Activated naive CD4-positive, alpha-beta T cell treated with anti-CD3 and anti-CD28 coated beads, Interleukin-2, amount 50 U/mL, for 16 hours (primary cell): ENCODE measurements at places on chromosomes 11 and 22.
A peak's percentile ranks its signal among the peaks of the same experiment; 100 is the strongest.

GRCh38 chr11:19519912-19520641, 192.6 kb upstream of the NAV2 start:
- no peak for DNase-seq

- no peak for DNase-seq
Observed at GRCh38 chr11:109856928-109857327, 236.3 kb upstream of the ZC3H12C start.

DNA sequence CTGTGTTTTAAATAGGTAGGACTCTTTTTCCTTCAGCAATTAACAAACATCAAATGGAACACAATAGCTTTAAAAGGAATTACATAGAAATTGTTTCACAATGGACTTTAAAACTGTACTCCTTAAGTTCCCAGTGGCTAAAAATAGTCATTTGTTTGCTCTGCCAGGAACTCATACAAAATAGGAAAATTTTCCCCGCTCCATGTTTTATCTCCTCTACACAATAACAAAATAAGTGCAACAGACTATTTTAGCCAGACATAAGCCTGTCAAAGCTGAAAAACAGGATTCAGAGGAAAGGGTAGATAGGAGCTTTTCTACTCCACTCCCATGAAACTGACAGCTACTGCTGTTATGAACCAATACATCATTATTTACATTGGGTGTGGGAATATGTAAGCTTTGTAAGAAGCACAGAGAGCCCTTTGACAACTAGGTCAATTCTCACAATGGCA, 90.1 kb downstream of the STK33 start:
- DNase-seq = no peak

DNA sequence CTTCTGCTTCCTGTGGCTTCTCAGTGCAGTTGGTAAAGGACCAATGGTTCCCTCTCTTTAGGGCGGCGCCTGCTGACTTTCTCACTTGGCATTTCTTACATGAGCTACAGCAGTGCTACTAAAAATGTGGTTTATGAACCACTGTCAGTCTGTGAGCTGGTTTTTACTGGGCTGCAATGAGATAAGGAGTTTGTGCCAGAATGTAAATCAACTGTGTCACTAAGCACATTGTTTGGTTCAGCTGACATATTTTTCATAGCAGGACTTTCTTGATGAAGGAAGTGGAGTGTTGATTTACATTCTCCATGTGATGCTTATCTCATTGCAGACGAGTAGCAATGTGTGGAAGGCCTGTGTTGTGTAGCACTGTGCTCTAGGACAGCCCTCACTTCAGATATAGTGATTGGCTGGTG, 463.3 kb downstream of the SOX6 start:
- no peak for DNase-seq

DNA sequence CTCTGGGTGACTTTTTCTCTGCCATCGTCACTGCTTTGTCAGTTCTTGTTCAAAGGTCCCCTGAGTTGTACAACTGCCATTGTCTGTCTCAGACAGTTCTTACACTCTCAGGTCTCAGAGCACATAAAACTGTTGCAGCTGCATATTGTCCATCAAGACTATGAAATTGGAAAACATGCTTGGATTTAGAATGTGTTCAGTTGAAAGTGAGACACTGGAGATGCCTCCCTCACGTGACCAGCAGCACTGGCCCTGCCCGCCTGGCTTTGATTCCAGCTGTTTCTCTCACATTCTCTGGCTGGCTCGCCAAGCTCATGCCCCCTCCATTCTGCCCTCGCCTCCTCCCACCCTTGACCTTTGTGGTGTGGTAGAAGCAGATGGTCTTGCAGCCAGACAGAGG, 244.2 kb downstream of the NTM start:
- DNase-seq = no peak

GRCh38 chr11:135075740-135076139, 663.7 kb upstream of the B3GAT1 start:
- peak; percentile 54 for DNase-seq

- DNase-seq = no peak
Observed at GRCh38 chr11:2555336-2555735, 110.5 kb downstream of the KCNQ1 start.

- DNase-seq = no peak
Observed at GRCh38 chr11:9210922-9211320, 54.2 kb downstream of the DENND5A start.

GRCh38 chr11:62459080-62459479, 40.2 kb downstream of the SCGB1A1 start:
- no peak for DNase-seq

- DNase-seq = no peak
Observed at GRCh38 chr11:10604340-10604748, 35.9 kb upstream of the LYVE1 start.

- DNase-seq = no peak
Observed at GRCh38 chr11:35629511-35629910, 11.3 kb downstream of the FJX1 start.

GRCh38 chr22:44663256-44663999, 38.6 kb upstream of the PRR5 start:
- no peak for DNase-seq

DNA sequence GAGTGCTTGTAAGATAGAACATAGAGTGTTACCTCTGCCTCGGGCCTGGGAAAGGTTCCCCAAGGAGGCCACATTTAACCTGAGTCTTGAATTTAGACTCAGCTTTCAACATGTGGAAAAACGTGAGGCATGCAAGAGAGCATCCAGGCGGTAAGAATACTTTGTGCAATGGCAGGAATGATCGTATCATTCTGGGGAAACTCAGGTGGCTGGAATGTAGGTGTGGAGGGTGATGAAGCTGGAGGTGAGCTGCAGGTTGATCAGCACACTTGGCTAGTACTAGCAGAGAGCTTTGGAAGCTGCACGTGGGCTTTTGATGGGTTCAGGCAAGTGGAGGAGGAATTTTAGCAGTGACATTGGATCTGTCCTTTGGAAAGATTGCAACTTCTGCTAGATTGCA, 270.3 kb upstream of the RAG2 start:
- DNase-seq = no peak

DNA sequence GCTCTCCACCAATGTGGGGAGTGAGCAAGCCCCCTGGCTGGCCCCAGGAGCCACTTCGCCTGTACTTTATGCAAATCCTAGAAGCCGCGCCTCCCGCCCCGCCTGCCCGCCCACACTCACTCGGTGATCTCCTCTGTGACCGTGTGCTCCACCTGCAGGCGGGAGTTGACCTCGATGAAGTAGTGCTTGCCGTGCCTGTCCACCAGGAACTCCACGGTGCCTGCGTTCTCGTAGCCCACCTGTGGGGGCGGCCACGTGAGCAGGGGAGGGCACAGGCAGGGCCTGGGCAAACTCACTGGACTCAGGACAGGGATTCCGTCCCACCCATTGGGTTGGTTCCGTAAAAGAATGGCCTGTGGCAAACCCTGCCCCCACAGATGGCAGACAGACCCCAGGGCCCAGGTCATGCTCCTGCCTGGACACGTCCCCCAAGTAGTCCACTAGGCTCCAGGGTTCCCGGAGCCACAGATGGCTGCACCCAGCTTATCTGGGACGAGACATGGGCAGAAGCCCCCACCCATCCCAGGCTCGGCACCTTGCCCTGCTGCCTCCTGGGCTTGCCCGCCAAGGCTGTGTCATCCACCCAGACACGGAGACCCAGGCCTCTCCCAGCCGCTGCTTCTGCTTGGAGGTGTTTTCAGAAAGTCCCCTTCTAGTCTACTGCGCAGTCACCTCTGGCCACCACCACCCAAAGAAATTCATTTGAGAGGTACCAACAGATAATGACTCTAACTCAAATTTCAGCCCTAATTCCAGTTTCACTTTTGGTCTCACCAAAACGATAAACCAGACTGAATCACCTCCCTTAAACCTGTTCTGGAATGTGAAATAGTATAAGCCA, 12.1 kb downstream of the LRFN4 start:
- DNase-seq = peak; percentile 86

DNA sequence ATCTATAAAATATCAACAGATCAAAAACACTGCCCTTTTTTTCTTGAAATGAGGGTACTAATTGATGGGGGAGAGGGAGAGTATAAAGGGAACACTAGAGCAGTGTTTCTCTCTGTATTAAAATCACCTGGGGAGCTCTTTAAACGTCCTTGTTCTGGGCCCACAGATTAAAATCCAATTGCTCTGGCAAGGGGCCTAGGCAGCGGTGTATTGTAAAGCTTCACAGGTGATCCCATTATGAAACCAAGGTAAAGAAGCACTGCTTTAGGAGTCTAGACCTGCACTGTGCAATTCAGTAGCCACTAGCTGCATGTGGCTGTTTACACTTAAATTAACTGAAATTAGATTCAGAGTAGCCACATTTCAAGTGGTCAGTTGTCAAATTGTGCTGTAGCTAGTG, 3.0 kb downstream of the AQP11 start:
- DNase-seq = no peak

- DNase-seq = no peak
Observed at GRCh38 chr11:6427516-6427915, 8.6 kb upstream of the APBB1 start.
